ENCODE measurements at places on chromosomes 5 and 9.

DNA sequence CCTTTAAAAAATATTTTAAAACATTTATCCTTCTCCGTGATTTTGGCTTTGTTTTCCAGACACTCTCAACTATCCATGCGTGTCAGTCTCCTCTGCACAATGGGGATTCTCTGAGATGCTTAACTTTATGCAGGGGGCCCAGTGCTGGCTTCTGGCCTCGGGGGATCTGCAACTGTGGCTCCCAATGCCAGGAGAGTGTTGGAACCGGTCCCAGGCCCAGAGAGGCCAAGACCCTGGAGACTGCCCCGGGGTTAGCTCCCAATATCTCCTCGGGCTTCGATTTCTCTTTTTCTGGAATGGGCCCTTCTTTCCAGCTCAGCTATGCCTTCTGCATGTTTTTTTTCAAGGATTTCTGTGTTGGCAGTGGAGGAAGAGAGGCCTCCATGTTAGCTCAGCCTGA, 20.1 kb upstream of the SARDH start:
- DNase-seq: peak; percentile 15

DNA sequence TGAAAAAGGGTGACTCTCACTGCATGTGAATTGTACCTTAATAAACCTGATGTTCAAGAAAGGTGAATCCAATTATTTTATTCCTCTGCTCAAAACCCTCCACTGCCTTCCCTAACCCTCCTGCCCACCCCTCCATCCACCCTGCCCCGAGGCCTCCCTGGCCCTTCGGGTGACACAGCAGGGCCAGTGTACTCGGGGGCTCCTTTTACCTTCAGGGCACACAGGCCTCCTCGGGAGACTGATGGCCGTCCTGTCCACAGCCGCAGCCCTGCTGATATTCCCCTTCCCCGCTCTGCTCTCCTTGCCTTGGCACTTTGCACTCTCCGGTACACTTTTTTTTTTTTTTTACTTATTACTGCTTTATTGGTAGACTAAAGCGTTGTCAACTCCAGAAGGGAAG, 234.0 kb downstream of the CACNA1B start:
- DNase-seq: no peak

GRCh38 chr5:59174248-59174844, 591.5 kb downstream of the RAB3C start:
- no peak for DNase-seq

GRCh38 chr5:136655468-136655867, 290.1 kb upstream of the TRPC7 start:
- DNase-seq: no peak

DNA sequence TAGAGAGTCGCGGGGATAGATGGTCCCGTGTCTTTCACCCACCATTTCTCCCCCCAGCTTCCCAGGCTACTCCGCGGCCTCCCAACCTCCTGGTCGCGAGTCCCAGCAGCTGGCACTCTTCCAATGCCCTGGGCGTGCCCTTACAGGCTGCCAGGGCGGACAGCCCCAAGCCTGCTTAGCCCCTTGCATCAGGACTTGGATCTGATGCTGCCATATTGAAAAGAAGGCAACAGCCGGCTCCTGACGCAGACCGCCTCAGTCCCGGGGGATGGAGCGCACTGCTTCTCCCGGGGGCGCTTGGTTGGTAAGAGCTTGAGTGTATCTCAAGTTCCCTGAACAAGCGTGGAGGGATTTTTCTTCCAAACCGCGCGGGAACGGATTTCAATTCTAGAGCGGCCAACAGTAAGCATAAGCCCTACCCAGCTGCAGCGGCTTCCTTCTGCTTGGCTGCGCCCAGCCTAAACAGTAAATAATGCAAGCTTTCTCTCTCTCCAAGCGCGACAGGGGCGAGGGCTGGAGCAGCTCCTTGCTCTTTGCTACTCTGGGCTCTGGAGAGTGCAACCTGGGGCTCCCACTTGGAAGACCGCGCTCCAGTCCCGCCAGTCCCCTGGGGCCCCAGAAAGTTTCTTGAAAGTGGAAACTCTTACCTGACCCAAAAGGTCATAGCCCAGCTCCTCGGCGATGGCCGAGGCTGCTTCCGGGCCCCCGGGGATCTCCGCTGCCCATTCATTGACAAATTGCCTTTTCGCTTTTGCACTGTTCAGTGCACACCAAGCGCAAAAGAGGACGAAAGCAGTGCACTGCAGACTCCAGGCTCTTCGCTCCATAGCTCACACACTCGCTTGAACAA, 607 bp downstream of the PCSK1 start:
- peak; percentile 63 for DNase-seq

DNA sequence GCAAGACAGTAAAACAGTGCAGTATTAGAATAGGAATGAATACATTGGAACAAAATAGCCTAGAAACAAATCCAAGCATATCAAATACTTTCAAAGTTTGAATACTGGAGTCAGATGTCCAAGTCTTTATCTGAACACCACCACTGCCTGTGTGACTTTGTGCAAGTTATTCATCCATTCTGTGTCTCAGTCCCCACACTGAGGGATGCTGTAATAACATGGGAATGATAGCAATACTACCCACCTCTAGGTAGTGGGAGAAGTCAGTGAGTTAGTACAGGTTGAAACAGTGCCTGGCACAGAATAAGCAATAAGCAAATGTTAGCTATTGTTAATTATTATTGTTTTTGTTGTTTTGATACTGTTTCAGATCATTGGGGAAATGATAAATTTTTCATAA, 130.9 kb downstream of the SUSD1 start:
- DNase-seq: no peak

GRCh38 chr5:40204144-40204543, 475.6 kb upstream of the PTGER4 start:
- DNase-seq: no peak

DNA sequence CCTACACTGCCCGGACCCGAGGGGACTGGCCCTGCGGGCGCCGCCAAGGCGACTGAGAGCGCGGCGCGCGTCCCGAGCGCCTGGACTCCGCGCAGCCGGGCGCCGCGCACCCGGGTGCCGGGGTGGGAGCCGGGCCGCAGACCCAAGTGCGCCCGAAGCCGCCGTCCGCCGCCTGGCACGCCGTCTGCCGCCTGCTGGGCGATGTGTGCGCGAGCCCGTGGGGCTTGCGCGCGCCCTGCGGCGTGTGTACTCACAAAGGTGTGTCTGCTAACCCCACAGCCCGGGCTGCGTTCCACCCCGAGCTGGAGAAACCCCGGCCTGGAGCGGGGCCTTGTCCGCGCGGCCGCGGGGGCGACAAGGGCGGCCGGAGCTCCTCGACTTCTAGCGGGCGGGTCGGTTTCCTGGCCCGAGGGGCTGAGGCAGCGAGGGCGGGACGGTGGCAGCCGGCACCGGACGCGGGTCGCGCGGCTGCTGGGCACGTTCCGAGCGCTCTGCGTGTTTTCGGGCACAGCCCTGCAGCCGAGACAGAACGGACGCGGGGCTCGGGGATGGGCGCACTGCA, 1.1 kb upstream of the ZSWIM6 start:
- DNase-seq: peak; percentile 55

Data from H9 (cell line).